Left renal cortex interstitium (tissue), 4 donors: ENCODE measurements at places on chromosomes 16 and 17.

DNA sequence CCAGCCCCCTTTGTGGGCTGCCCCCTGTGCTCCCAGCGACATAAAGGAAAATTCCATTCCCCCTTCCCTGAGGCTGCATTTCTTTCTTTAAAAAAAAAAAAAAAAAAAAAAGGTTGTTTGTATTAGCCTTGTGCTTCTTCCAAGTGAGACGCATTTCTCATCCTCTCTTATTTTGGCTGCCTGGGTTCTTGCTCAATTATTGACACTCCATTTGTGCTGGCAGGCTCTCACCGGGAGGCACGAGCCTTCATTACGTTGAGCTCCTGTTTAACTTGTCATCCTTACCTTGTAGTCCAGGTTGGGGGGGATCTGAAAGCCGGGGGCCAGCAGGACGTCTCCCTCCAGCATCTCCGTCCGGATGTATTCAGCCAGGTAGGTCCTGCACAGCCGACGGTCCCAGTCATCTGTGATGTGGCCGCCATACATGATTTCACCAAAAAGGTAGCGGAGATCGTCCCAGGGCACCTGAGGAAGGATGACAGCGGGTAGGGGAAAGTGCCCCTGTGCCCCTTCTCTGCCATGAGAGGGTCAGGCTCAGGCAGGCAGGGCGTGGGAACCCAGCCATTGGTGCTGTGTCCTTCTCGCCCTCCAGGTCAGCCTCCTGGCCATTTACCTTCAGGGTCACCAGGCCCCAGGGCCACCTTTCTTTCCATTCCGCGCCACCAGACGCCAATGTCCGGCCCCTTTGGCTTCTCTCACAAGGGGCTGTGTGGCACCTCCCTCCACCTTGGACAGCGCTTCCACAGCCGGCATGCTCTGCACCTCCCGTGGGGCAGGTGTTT lies 50.6 kb downstream of the PGS1 start:
- no peak for DNase-seq

- peak; percentile 57 for DNase-seq
Measured at GRCh38 chr17:45640141-45640850, 143.8 kb upstream of the CRHR1 start.

GRCh38 chr17:1703063-1703462 lies 7.1 kb downstream of the TLCD2 start:
- DNase-seq, result no peak

GRCh38 chr16:68538880-68539701 lies at the start of gene ZFP90:
TSS of gene ZFP90 (plus strand) at chr16:68539291. CDS start at chr16:68539793, 502 bp downstream.
- DNase-seq, result peak; percentile 75

DNA sequence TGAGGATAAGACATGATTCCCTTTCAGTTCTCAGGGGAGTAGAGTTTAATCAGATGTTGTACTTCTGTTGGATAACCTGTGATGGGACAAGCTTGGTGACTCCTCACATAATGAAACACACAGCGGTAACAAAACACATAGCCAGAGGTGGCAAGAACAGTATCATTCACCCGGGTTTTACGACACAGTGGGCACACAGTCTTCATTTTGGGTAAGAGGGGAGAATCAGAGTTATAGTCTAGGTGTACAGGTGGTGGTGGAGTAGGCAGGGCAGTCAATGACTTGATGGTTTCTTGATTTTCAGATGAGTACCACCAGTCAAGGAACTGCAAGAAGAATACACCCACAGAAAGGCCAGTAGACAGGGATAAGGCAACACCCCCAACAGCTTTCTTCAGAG lies 2.6 kb downstream of the PEX12 start:
- DNase-seq, result no peak

DNA sequence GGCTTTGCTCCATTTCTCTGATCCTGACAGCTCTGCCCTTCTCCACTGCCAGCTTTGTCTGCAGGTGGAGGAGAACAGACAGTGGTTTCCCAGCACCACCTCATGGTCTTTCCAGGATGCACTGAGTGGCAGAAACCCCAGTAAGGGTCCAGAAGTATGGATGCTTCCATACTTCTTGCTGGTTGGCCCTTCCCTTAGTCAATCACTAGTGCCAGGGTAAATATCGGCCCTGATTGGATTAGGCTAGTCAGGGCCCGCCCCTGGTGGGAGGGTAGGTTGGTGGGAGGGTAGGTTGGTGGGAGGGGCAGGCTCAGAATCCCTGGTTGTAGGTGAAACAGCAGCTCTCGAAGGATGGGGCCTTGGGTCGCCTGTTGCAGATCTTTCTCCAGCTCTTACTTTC lies 10.2 kb downstream of the RNF213 start:
- DNase-seq, result no peak

- no peak for DNase-seq
Measured at GRCh38 chr16:12420661-12421209, 383.0 kb downstream of the CPPED1 start.

GRCh38 chr17:61410141-61411010 lies 10.7 kb downstream of the TBX2 start:
- DNase-seq, result no peak

GRCh38 chr17:7745748-7746470 lies 28.4 kb downstream of the DNAH2 start:
- DNase-seq, result no peak

- no peak for DNase-seq
Measured at GRCh38 chr17:50624321-50624934, 10.3 kb upstream of the ABCC3 start.

DNA sequence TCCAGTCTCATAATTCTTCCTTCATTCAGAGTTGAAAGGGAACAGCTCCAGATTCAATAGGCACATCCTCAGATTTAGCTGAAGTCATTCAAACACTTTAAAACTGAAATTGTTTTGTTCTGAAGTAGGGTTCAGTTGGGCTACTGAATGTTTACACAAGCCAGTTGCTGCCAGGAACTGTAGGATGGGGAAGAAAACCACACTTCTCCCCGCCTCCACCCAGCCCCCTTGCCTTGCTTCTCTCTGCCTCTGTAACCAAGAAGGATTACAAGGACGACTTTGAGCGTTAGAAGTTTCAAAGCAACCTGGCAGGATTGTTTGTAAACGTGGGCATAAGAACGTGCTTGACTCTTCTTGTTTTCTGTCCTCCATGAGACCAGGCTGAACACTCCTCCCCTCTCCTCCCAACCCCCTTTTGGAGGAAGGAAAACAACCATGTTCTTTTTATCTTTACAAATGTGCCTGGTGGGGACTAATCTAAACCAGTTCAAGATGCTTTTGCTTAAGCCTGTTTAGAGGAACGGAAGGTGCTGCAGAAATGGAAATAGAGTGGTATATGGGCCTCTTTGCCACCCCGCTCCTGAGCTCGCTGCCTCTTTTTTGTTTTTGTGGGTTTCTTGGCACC lies 287.9 kb downstream of the FTO start:
- DNase-seq, result no peak

- no peak for DNase-seq
Measured at GRCh38 chr17:67238991-67239390, 6.0 kb downstream of the HELZ start.

GRCh38 chr17:12712941-12713340 lies 47.3 kb downstream of the MYOCD start:
- DNase-seq, result no peak

DNA sequence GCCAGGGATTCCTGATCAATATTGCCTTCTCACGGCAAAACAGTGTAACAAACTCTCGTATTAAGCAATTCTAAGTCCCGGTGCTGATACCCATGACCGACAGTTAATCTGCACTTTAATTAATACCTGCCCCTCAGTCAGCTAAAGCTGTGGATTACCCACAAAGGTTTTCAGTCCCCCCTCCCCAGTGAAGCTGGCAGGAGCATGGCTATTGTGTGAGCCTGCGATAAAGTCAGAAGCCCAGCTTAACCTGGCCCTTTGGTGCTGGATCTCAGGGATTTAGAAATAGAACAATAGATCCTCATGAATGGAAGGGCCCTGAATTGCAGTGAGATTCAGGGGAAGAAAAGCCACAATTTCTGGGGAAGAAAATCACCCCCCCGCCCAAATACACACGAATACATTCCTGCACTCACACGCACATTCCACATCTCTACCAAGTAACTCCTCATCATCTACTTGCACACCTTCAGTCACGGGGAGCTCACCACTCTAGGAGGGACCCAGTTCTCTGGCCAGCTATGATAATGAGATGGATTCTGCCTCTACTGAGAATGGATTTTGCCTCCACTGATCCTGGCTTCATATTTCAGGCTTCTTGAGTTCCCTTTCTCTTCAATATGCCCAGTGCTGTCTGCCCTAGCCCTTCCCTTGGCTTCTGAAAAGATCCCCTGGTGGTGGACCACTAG lies 102.6 kb downstream of the WSCD1 start:
- no peak for DNase-seq

DNA sequence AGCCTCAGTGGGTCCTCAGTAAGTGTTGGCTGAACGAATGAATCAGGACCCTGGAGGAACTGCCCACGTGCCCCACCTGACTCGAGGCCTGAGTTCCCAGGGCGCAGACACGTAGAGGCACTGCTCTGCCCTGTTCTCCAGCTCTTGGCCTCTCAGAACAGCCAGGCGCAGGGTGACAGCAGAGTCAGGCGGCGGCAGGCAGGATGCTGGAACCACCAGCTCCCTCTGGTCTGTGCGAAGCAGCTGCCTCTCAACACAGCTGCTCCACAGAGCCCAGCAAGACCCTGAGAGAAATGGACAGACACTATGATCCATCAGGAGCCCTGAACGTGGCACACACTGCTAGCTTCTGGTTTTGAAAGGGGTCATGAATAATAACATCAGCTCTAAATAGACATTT lies 53.1 kb upstream of the BCO1 start:
- no peak for DNase-seq

- DNase-seq, result no peak
Measured at GRCh38 chr16:53995378-53995777, 291.2 kb downstream of the IRX3 start.

GRCh38 chr17:40931311-40931710 lies 6.1 kb downstream of the KRT23 start:
- DNase-seq, result no peak

DNA sequence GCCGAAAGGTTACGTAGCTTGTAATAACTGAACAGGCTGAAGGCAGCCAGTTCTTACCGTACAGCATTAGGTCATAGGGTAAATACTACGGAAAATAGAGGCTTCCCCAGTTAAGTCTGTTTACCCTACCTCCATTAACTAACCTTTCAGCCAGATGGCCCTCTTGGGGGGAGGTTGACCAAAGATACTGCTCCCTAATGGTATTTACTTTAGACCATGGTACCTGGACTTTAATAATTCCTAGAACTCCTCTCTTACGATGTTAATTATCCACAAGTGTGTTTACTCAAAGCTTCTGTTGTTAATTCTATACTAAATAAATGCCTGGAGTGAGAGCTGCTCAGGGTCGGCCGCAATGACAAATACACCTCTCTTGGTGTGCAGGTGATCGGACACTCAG lies 9.8 kb upstream of the ADAT1 start:
- no peak for DNase-seq

DNA sequence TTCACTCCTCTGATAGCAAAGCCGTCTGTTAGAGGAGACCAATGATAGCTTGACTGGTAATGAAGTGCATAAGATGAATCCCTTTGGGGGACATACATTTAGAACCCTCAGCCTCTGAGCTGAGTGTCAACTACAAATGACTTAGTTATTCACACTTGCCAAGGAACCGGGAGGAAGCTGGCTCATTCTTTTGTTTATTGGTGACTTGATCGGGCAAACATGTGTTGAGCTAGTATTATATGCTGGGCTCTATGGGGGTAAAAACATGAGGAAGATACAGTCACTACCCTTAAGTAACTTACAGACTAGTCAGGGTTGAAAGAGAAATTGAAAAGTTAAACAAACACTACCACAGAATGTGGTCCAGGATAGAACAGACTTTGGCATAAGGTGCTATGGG lies 3.0 kb downstream of the CCL16 start:
- DNase-seq, result no peak

- no peak for DNase-seq
Measured at GRCh38 chr17:39170558-39170957, 4.6 kb upstream of the ARL5C start.

DNA sequence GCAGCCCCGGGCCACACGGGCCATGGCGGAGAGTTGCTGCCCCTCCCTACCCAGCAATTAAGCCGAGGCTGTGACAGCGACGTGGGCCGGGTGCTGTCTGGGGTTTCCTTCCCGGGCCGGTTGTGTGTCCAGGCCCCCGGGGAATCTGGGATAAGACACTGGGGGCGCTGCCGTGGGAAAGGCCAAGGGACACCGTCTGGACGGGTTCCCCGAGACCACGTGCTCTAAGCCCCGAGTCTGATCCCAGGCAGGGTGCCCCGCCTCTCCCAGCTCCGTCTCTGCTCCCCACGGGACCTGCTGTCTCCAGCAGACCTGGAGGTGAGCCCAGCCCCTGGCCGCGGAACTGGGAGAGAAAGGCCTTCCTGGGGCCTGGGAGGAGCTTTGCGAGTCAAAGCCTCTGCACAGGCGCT lies 92.2 kb downstream of the IRX3 start:
- DNase-seq, result no peak

GRCh38 chr16:55155815-55156214 lies 168.2 kb upstream of the IRX6 start:
- no peak for DNase-seq
